GM03348 (cell line): ENCODE measurements at places on chromosomes 5 and 9.

GRCh38 chr5:132219981-132220380 lies 7.7 kb downstream of the P4HA2 start:
- DNase-seq = no peak

GRCh38 chr9:92664394-92665152 lies 5.4 kb downstream of the IPPK start:
- DNase-seq = no peak

GRCh38 chr5:91264311-91265051 lies 118.6 kb downstream of the ARRDC3 start:
- DNase-seq = no peak

DNA sequence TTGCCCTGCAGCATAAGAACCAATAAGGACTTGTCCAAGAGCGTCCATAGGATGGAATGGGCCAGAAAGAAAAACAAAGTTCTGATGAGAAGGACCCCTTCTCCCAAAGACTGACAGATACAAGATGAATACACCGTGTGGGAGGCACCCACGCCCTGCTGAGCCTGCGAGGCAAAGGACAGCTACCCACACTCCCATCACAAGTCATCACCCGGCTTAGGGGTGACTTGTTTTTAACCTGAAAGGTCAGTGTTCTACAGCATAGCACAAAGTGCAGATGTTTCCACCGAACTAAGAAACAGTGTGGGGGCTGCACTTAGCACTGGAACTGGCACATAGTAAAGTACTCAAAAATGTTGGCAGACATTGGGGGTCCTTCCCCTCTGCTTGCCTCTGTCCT lies 13.9 kb downstream of the TNIP1 start:
- no peak for DNase-seq

GRCh38 chr5:157463621-157464518 lies 3.9 kb downstream of the NIPAL4 start:
- peak; percentile 53 for DNase-seq

DNA sequence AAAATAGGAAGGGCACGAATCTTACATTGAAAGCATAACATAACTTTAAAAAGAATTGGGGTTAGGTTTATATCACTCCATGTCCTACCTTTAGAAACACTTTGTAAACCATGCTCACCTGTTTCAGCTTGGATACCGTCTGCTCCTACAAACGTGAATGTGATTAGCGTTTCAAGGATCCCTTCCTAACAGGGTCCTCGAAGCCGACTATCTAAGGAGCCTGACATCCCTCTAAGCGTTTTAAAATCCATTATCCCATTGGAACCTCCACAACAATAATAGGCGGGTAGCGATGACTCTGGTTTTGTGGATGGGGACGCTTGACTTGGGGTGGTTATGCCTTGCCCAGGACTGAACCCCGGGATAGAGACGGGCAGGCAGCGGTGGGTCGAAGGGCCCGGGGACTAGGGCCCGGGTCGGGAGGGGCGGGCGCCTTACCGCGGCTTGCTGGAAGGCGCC lies 937 bp downstream of the SVEP1 start:
- DNase-seq = no peak

DNA sequence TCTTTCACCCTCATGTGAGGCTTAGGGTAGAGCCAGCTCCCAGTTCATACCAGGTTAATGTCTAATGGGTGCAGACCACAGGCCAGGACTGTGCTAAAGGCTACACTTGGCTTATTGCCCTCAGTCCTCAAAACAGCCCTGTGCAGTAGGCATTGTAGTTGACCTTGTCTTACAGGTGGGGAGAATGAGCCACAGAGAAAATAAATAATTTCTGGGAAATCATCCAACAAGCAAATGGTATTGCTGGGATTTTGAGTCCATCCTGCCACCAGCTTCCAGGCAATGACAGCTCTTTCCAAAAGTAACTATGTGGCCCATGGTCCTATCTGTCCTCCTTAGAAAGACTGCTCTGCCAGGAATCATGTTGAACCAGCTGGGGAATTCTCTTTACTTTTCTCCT lies 450.0 kb downstream of the GADD45G start:
- DNase-seq = no peak

DNA sequence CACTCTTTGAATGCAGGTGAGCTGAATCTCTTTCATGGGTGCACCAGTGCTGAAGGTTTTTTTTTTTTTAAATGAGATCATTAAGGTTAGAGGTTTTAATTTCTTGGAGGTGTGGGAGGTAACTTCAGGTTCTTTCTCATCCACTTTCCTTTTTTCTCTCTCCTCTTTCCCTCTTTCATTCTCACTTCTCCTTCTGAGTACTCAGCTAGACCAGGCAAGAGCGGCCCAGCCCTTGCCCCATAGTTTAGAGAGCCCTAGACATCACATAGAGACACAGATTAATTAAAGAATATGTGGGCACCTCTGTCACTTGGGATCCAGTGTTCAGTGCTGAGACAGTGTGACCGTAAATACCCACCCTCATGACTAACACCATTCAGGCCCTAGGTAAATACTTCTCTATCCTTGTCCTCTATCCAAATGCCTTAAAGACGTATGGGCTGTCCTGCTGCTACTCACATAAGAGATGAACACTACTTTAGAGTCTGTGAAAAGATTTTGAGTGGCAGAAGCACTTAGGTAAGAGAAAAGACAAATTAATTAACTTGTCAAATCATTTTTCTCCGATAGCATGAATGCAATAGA lies 174.1 kb downstream of the TLE4 start:
- no peak for DNase-seq

DNA sequence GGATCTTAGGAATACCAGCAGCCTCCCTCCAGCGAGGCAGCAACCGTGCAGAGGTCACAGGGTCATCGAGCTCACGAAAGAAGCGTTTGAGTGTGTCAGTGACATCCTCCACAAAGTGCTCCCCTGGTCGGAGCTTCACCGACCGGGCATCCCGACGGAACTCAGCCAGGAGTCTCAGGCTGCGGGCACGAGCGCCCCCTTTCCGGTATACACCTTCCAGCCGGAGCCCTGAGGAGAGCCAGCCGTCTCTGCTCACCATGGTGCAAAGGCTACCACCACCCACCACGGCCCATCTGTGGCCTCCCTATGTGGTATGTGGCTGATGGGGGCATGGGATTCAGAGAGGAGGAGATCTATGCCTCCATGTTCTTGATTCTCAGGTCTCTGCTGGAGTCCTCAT lies 10.8 kb upstream of the FCHSD1 start:
- DNase-seq = no peak

GRCh38 chr5:171617817-171618591 lies 167.6 kb upstream of the SMIM23 start:
- DNase-seq = no peak
